Stimulated activated CD8-positive, alpha-beta memory T cell treated with anti-CD3 and anti-CD28 coated beads, Interleukin-4, amount 100 ng/mL, for 1 hour (primary cell): ENCODE measurements at places on chromosomes 2 and 18.

- no peak for DNase-seq
Measured at GRCh38 chr2:219506802-219507526, 7.3 kb upstream of the ASIC4 start.

DNA sequence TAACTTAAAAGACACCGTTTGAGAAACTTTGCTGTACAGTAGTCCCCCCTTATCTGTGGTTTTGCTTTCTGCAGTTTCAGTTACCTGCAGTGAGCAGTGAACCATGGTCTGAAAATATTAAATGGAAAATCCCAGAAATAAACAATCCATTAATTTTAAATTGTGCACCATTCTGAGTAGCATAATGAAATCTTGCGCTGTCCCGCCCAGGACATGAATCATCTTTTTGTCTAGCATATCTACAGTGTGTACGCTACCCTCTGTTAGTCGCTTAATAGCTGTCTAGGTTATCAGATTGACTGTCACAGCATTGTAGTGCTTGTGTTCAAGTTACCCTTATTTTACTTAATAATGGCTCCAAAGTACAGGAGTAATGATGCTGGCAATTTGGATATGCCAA lies 6.1 kb downstream of the ARPC2 start:
- no peak for DNase-seq

- DNase-seq = no peak
Measured at GRCh38 chr2:201414099-201415023, 36.9 kb downstream of the TRAK2 start.

GRCh38 chr18:58789876-58790240 lies 74.8 kb upstream of the ZNF532 start:
- DNase-seq = no peak

GRCh38 chr2:135124924-135125886 lies 73.1 kb downstream of the RAB3GAP1 start:
- no peak for DNase-seq
